ENCODE measurements at places on chromosomes 6 and 20. TPM values are rescaled to one million over a fixed set of nuclear protein-coding genes. Genes with fewer than 3 reads are reported as not detected.

The TUBB2B gene
- 1.9 TPM for total RNA-seq

The OPN5 gene
- 0.89 TPM for total RNA-seq

The POPDC3 gene
- 38.6 TPM for total RNA-seq

The SSTR4 gene
- total RNA-seq, result not detected

The CNR1 gene
- total RNA-seq, result 0.67 TPM

The MMP24OS gene
- 64.8 TPM for total RNA-seq

The RPL7L1 gene
- 58.4 TPM for total RNA-seq

The ALDH8A1 gene
- total RNA-seq, result not detected

The BIRC7 gene
- 0.49 TPM for total RNA-seq

- no peak overlapping the region for H3K4me3 ChIP-seq
- no peak overlapping the region for H3K27ac ChIP-seq
- no peak for DNase-seq
These were observed 403.9 kb upstream of the SULF2 start for GRCh38 chr20:48189181-48189580.

DNA sequence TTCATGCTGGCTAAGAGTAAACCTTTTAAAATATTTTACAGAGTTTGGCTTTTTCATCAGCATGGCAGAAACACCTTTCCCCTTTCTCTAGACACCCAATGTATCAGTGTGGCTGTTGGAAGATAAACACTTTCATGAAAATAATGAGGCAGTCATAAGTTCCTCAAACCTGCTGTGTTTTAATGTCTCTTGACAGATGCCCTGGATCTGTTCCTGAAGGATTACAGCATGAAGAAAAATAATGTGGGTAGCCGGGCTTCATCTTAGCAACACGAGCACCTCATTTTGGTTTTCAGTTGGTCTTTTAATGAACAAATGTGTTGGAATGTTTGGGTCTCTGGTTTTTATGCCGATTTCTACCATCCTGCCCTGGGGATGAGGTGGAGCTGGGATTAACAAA, 45.5 kb upstream of the UNC93A start:
- no peaks in the 10 kb centered on the region for H3K27me3 ChIP-seq
- H3K27ac ChIP-seq, result no peak overlapping the region
- no peaks in the 10 kb centered on the region for H3K4me1 ChIP-seq
- H3K4me3 ChIP-seq, result no peak overlapping the region
- no peaks in the 10 kb centered on the region for H3K36me3 ChIP-seq

DNA sequence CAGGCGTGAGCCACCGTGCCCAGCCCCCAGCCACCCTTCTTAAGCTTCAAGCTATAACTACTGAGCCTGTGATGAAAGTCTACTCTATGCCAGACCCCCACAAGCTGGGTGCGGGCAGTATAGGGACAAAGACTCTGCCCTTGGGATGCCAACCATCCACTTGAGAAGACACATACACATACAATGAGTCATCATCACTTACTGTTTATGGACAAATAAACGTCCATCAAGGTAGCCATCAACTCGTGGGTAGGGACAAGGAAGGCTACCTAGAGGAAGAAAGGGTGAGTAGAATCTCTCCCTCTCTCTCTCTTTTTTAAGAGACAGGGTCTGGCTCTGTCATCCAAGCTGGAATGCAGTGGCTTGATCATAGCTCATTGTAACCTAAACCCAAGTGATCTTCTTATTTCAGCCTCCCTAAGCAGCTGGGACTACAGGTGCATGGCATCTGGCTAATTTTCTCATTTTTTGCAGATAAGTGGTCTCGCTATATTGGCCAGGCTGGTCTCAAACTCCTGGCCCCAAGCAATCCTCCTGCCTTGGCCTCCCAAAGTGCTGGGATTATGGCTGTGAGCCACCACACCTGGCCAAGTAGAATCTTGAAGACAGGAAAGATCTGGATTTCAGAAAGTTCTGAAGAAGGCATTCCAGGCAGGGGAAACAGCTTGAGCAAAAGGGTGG, 2.6 kb upstream of the TP53INP2 start:
- peaks cover 24% of the 10 kb centered on the region for H3K4me1 ChIP-seq
- no peak overlapping the region for H3K4me3 ChIP-seq
- H3K36me3 ChIP-seq, result no peaks in the 10 kb centered on the region
- H3K27ac ChIP-seq, result no peak overlapping the region
- no peaks in the 10 kb centered on the region for H3K27me3 ChIP-seq

- no peaks in the 10 kb centered on the region for H3K27me3 ChIP-seq
- H3K4me1 ChIP-seq, result no peaks in the 10 kb centered on the region
- H3K4me3 ChIP-seq, result no peak overlapping the region
- H3K27ac ChIP-seq, result no peak overlapping the region
- no peak for DNase-seq
- no peaks in the 10 kb centered on the region for H3K36me3 ChIP-seq
These were observed 40.5 kb upstream of the ZNF831 start for GRCh38 chr20:59123011-59123677.

DNA sequence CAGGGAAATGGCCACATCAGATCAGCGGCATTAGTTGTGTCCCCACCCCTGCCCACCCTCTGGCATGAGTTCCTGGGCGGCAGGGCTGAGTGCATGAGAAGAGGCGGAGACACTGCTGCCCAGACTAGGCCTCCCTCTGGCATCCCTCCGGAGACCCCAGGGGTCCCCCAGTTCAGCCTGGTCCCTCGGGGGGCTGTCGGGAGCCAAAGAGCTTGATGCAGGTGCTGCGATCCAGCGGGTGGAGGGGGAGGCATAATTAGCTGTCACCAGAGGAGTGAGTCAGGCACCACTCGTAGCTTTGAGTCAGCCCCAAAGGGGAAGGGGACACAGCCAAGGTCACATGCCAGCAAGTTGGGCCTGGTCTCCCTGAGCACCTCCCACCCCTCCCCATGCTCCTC, 34.5 kb downstream of the DLGAP4 start:
- DNase-seq, result no peak
- no peaks in the 10 kb centered on the region for H3K36me3 ChIP-seq
- no peak overlapping the region for H3K4me3 ChIP-seq
- peaks cover 48% of the 10 kb centered on the region for H3K27me3 ChIP-seq

GRCh38 chr6:50442531-50443040, 270.7 kb upstream of the TFAP2D start:
- H3K27ac ChIP-seq, result no peak overlapping the region
- DNase-seq, result no peak
- no peaks in the 10 kb centered on the region for H3K36me3 ChIP-seq
- H3K4me1 ChIP-seq, result no peaks in the 10 kb centered on the region
- no peaks in the 10 kb centered on the region for H3K27me3 ChIP-seq
- no peak overlapping the region for H3K4me3 ChIP-seq

DNA sequence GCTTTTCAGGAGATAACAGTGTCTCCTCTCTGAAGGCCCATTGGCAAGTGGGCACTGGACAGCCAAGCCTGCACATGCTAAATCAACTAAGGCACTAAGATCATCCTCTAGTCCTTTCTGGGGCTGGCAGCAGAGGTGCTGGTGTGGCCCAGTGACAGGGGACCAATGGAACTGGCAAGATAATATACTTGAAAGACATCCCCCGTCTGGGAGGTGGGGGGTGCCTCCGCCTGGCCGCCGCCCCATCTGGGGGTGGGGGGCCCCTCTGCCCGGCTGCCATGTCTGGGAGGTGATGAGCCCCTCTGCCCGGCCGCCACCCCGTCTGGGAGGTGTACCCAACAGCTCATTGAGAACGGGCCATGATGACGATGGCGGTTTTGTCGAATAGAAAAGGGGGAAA, 223.3 kb downstream of the UNC5CL start:
- no peak overlapping the region for H3K27ac ChIP-seq
- no peaks in the 10 kb centered on the region for H3K27me3 ChIP-seq
- DNase-seq, result no peak
- no peaks in the 10 kb centered on the region for H3K36me3 ChIP-seq
- H3K4me3 ChIP-seq, result no peak overlapping the region

DNA sequence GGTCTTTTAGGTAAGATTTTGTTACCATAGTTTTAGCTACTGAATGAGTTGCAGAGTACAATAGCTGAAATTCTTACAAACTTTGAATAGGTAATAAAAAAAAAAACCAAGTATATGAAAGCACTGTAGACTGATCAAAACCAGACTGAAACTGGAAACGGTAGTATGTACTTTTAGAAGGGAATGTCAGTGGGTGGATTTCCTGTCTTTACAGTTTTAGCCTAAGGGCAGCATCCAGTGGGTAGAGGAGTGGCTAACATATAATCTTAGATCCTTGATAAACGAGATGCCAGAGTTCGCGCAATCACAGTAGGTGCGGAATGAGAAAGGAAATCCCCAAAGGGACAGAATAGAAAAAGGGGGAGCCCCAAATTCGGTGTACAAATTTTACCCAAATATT, 385.9 kb upstream of the RUNX2 start:
- H3K36me3 ChIP-seq, result no peaks in the 10 kb centered on the region
- H3K27ac ChIP-seq, result no peak overlapping the region
- DNase-seq, result no peak
- no peaks in the 10 kb centered on the region for H3K4me1 ChIP-seq
- H3K27me3 ChIP-seq, result no peaks in the 10 kb centered on the region
- no peak overlapping the region for H3K4me3 ChIP-seq

- no peaks in the 10 kb centered on the region for H3K27me3 ChIP-seq
- H3K4me3 ChIP-seq, result no peak overlapping the region
- H3K27ac ChIP-seq, result no peak overlapping the region
- no peaks in the 10 kb centered on the region for H3K36me3 ChIP-seq
- no peak for DNase-seq
- no peaks in the 10 kb centered on the region for H3K4me1 ChIP-seq
These were observed 141.7 kb downstream of the RFX6 start for GRCh38 chr6:117018771-117019170.

DNA sequence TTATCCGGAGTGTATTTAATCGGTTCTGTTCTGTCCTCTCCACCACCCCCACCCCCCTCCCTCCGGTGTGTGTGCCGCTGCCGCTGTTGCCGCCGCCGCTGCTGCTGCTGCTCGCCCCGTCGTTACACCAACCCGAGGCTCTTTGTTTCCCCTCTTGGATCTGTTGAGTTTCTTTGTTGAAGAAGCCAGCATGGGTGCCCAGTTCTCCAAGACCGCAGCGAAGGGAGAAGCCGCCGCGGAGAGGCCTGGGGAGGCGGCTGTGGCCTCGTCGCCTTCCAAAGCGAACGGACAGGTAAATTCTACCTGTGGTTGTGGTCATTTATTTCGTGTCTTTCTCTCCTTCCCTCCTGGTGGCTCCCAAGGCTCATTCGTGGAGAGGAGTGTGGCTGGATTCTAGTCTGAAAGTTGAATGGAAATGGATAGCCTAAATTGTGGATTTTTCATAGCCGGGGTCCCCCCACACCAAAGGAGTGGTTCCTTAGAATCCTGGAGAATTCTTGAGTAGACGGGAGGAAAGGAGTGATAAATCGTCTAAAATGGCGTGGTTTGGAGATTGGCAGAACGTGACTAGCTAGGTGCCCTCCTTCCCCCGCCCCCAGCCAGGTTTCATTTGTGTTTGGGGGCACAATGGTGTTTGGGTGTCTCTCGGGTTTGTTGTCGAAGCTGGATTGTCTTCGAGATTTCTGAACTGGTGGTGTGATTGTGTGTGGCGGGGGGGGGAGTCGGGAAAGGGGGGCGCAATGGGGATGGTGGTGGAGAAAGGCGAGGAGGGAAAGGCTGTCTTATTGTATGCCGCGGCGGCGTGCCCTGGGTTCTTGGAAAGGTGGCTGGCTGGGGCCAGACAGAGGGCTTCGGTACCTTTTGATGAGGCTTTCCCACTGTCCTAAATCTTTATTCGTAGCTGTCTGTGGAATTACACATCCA, 673 bp downstream of the MARCKS start:
- H3K4me3 ChIP-seq, result peak overlapping the region; percentile 71
- peak overlapping the region; percentile 91 for H3K27ac ChIP-seq
- no peaks in the 10 kb centered on the region for H3K36me3 ChIP-seq
- peak; percentile 68 for DNase-seq
- H3K4me1 ChIP-seq, result no peaks in the 10 kb centered on the region

DNA sequence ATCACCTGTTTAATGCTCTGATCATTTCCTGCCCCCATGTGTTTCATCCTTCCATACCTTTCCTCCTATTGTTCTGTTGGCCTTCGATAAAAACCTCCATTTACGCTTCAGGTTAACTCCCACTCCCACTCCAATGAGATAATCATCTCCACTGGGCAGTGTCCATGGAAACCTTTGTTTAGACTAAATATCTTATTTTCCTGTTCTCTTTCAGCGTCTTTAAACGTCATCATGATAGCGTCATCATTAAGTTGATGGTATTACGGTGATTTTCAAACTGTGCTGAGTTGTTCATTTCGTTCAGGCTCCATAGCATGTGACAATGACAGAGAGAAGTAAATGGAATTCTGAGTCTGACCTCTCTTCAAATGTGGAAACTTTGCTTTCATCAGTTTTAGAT, 970.5 kb upstream of the SLC35B3 start:
- no peak overlapping the region for H3K27ac ChIP-seq
- no peaks in the 10 kb centered on the region for H3K36me3 ChIP-seq
- DNase-seq, result no peak
- no peak overlapping the region for H3K4me3 ChIP-seq
- H3K27me3 ChIP-seq, result no peaks in the 10 kb centered on the region
- no peaks in the 10 kb centered on the region for H3K4me1 ChIP-seq

- peak overlapping the region; percentile 57 for H3K4me3 ChIP-seq
- H3K36me3 ChIP-seq, result no peaks in the 10 kb centered on the region
- DNase-seq, result peak; percentile 72
- H3K4me1 ChIP-seq, result peaks cover 25% of the 10 kb centered on the region
These were observed 734 bp downstream of the TPBG start for GRCh38 chr6:82364087-82365015.

- no peaks in the 10 kb centered on the region for H3K36me3 ChIP-seq
- no peaks in the 10 kb centered on the region for H3K27me3 ChIP-seq
- DNase-seq, result no peak
- no peak overlapping the region for H3K27ac ChIP-seq
- H3K4me3 ChIP-seq, result no peak overlapping the region
- no peaks in the 10 kb centered on the region for H3K4me1 ChIP-seq
These were observed 584.9 kb upstream of the EYS start for GRCh38 chr6:66291905-66292304.

GRCh38 chr6:70586114-70586513, 19.4 kb downstream of the SDHAF4 start:
- H3K36me3 ChIP-seq, result no peaks in the 10 kb centered on the region
- no peak overlapping the region for H3K27ac ChIP-seq
- H3K4me1 ChIP-seq, result no peaks in the 10 kb centered on the region
- no peaks in the 10 kb centered on the region for H3K27me3 ChIP-seq
- DNase-seq, result no peak

- DNase-seq, result no peak
- no peak overlapping the region for H3K4me3 ChIP-seq
- H3K27me3 ChIP-seq, result no peaks in the 10 kb centered on the region
- no peaks in the 10 kb centered on the region for H3K4me1 ChIP-seq
- H3K36me3 ChIP-seq, result no peaks in the 10 kb centered on the region
These were observed 52.1 kb upstream of the SNX9 start for GRCh38 chr6:157770946-157771345.

- peaks cover 8% of the 10 kb centered on the region for H3K4me1 ChIP-seq
- peak overlapping the region; percentile 85 for H3K27ac ChIP-seq
- H3K36me3 ChIP-seq, result no peaks in the 10 kb centered on the region
- peak; percentile 58 for DNase-seq
- H3K27me3 ChIP-seq, result no peaks in the 10 kb centered on the region
These were observed 53.9 kb upstream of the HFE start for GRCh38 chr6:26033085-26033940.

DNA sequence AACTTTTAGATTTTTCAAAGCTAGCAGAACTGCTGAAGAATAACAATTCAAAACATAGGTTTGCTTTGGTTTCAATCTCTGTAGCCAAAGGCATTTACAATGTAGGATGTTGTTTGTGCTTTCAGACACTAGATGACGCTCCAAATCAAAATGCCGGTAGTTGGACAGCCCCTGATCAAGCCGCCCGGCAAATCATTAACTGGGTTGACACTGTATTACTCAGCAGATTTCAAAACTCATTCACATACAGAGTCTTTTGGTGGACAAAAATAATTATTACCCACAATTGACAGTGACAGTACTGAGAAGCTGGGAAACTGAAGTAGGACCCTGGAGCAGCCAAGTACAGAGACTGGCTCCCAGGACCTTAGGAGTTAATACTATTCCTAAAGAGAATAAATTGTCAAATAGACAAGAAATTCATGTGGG, 21.3 kb upstream of the HFE start:
- H3K4me1 ChIP-seq, result no peaks in the 10 kb centered on the region
- no peaks in the 10 kb centered on the region for H3K36me3 ChIP-seq
- DNase-seq, result peak; percentile 47
- peak overlapping the region; percentile 9 for H3K27ac ChIP-seq
